ENCODE measurements at places on chromosomes 3 and 15. TPM values are rescaled to one million over a fixed set of nuclear protein-coding genes. Genes with fewer than 3 reads are reported as not detected.
A peak's percentile ranks its signal among the peaks of the same experiment; 100 is the strongest.

GRCh38 chr15:50095938-50096821 lies 22.9 kb downstream of the ATP8B4 start:
- no peak for DNase-seq

Gene FMN1
- total RNA-seq = under 0.01 TPM

DNA sequence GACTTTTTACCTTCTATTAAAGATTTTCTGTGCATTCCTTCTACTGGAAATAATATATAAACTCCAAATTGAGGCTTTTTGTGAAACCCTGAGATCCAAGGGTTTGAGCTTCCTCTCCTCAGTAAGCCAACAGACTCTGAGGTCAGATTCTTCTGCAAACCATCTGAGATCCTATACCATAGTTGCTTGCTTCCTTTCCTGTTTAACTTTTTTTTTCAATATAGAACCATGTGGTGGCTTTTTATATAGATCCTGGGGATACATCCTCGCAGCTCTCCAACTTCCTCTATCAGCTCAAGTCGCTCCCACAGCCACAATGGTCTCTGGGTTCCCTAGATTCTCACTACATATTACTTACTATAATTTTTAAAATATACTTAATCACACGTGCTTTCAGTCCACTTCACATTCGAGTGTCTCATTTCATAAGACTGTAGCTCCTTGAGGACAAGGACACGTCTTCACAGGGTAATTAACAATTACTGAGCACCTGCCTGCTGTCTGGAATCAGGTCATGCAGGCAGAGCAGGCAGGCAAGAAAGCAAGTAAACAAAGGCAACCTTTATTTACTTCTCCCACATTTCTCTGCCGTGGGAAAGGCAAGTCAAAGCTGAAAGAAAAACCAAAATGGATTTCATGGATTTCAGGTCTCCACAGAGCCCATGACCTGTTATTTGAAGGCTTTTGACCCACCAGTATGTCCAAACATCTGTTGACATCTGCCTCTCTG lies 941.5 kb downstream of the FHIT start:
- DNase-seq = no peak

Gene SLC51B
- total RNA-seq = not detected

DNA sequence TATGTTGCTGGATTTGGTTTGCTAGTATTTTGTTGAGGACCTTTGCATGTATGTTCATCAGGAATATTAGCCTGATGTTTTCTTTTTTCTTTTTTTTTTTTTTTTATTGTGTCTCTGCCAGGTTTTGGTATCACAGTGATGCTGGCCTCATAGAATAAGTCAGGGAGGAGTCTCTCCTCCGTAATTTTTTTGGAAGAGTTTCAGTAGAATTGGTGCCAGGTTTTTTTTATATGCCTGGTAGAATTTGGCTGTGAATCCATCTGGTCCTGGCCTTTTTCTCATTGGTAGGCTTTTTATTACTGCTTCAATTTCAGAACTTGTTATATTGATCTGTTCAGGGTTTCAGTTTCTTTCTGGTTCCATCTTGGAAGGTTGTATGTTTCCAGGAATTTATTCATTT lies 165.8 kb downstream of the VPS8 start:
- DNase-seq = no peak

- no peak for DNase-seq
Observed at GRCh38 chr3:67401921-67402320, 252.5 kb downstream of the SUCLG2 start.

- DNase-seq = no peak
Observed at GRCh38 chr3:124360563-124360962, 368.6 kb upstream of the ROPN1 start.

DNA sequence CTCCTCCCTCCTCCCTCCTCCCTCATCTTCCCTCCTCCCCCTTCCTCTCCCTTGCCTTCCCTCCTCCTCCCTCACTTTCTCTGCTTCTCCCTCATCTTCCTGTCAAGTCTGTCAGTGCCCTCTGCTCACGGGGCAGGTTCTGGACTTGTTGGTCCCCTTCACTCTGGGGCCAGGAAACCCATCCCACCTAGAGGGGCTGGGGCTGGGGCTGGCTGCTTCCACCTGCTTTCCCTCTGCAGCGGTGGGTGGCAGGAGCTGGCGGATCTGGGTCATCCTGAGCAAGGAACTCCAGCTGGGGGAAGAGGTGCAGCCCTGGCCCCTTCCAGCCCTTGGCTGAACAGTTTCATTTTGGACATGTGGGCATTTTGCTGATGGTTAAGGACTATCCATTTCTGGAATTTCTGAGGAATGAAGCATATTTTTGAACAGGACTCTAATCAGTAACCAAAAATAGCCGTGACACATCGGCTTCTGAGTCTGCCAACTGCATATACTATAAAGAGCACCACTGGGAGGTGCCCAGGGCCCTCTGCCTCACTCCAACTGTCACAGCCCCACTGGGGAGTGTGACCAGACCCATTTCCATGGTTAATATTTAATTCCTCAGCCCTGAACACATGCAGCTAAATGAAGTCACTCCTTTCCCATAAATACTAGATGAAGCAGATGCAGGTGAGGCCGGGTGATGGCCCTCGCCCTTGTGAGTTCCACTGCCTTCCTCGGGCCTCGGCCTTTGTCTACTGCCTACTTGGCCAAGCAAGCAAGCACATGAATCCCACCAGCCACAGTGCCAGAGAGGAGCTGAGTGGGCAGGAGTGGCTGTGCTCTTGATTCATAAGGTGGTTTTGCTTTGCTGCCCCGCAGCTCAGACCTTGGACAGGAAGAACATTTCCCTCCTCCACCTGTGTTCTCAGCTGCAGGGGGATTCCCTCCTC lies 39.8 kb downstream of the CHDH start:
- no peak for DNase-seq

DNA sequence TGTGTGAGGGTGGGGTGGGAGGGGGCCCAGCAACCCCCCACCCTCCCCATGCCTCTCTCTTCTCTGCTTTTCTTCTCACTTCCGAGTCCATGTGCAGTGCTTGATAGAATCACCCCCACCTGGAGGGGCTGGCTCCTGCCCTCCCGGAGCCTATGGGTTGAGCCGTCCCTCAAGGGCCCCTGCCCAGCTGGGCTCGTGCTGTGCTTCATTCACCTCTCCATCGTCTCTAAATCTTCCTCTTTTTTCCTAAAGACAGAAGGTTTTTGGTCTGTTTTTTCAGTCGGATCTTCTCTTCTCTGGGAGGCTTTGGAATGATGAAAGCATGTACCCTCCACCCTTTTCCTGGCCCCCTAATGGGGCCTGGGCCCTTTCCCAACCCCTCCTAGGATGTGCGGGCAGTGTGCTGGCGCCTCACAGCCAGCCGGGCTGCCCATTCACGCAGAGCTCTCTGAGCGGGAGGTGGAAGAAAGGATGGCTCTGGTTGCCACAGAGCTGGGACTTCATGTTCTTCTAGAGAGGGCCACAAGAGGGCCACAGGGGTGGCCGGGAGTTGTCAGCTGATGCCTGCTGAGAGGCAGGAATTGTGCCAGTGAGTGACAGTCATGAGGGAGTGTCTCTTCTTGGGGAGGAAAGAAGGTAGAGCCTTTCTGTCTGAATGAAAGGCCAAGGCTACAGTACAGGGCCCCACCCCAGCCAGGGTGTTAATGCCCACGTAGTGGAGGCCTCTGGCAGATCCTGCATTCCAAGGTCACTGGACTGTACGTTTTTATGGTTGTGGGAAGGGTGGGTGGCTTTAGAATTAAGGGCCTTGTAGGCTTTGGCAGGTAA lies 8.1 kb downstream of the FAM131A start:
- DNase-seq = peak; percentile 76

- DNase-seq = no peak
Observed at GRCh38 chr3:77577264-77577663, 537.4 kb downstream of the ROBO2 start.

Gene TMEM40
- not detected for total RNA-seq

- no peak for DNase-seq
Observed at GRCh38 chr15:35139822-35140221, 54.7 kb upstream of the NANOGP8 start.

- DNase-seq = no peak
Observed at GRCh38 chr3:124685067-124685466, 45.2 kb upstream of the UMPS start.

DNA sequence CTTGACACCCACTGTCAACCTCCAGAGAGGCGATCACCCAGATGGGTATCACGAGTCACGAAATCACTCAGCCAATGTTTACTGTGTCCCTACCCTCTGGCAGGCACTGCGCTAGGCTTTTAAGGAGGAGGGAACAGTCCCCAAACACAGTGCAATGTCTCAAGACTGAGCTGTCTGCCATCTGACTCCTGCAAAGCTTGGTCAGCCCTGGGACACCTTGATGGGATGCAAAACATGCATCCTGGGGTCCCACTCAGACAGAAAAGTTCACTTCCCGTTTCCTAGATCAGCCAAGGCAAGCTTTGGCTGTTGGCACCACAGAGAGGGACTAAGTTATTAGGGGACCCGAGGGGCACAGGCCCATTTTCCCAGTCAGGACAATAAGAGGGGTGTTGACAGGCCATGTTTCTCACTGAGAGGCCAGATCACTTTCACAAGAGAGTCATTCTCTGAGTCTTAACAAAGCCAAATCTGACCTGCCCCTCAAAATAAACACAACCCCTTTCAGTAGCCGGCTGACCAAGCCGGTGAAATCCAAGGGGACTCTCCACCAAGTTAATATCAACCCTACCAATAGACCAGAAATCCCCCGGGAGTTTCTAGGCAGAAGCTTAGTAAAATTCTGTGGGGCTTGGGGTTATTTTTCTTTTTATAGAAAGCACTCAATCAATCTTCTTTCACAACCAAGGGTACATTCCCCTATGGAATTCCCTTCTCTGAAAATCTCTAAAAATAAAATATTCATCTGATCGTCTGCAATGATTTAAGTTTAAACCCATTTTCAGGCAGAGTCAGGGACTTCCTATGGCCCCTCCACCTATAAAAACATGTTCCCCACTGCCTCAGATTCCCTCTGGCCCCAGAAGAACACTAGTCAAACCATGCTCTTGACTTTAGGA lies 3.5 kb downstream of the RFTN1 start:
- no peak for DNase-seq

Measured in lung microvascular endothelial cell (primary cell).